ENCODE measurements at places on chromosomes 16 and 17. TPM values are rescaled to one million over a fixed set of nuclear protein-coding genes. Genes with fewer than 3 reads are reported as not detected.

GRCh38 chr17:71111934-71112333 is 942.6 kb downstream of the KCNJ2 start:
- DNase-seq = no peak

DNA sequence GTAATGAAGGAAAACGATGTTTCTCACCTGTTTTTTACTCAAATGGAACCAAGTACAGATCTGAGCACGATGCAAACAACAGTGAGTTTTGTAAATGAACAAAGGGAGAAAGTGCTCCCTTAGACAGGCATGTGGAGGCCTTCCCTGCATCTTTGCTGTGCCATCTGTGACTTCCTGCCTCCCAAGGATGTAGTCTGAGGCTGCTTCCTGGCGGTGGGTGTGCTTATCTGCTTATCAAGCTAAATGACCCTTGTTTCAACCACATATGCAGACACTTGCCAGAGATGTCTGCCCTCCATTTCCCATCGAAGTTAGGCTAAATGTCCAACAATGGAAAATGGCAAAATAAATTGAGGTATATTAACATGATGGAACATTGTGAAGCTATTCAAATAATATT is 34.6 kb downstream of the RGS9 start:
- DNase-seq = no peak

Gene PLA2G10
- 1.0 TPM for polyA plus RNA-seq

GRCh38 chr16:85675251-85675874 is 13.4 kb downstream of the GINS2 start:
- no peak for DNase-seq

- no peak for DNase-seq
Measured at GRCh38 chr16:7185689-7186088, 147.0 kb upstream of the RBFOX1 start.

GRCh38 chr17:78223061-78223460 is 8.4 kb upstream of the TMEM235 start:
- no peak for DNase-seq

- no peak for DNase-seq
Measured at GRCh38 chr16:31456988-31457360, 2.3 kb upstream of the ARMC5 start.

DNA sequence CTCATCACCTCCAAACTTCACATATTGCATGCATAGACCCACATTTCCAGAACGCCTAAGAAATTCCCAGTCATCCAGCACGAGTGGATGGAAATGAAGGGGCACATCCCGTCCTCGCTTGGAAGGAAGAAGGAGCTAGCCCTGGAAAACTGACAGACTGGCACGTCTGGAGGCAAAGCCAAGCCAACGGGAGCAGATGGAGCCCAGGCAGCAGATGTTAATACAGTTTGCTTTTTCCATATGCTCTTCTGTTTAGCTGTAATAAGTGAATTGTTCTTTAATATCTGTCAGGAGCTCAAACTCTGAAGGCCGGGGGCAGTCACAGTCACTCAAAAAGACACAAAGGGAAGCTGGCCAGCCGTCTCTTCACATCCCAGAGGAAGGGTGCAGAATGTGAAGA is 187.7 kb downstream of the XYLT1 start:
- no peak for DNase-seq

- no peak for DNase-seq
Measured at GRCh38 chr16:81164481-81164880, 68.3 kb upstream of the GCSH start.

Gene SOST
- polyA plus RNA-seq = not detected

- no peak for DNase-seq
Measured at GRCh38 chr16:21646721-21647561, 5.5 kb downstream of the IGSF6 start.

Data from testis (tissue), 5 donors.